Central memory CD4-positive, alpha-beta T cell (primary cell): ENCODE measurements at places on chromosomes 1 and 21.

- no peak for DNase-seq
Measured at GRCh38 chr1:61375082-61375880, 292.9 kb downstream of the NFIA start.

GRCh38 chr1:221274373-221274772 lies 395.1 kb downstream of the HLX start:
- DNase-seq, result no peak

- no peak for DNase-seq
Measured at GRCh38 chr21:42386034-42386591, 9.7 kb downstream of the TMPRSS3 start.

GRCh38 chr1:70042090-70042731 lies 163.2 kb downstream of the LRRC40 start:
- DNase-seq, result no peak

DNA sequence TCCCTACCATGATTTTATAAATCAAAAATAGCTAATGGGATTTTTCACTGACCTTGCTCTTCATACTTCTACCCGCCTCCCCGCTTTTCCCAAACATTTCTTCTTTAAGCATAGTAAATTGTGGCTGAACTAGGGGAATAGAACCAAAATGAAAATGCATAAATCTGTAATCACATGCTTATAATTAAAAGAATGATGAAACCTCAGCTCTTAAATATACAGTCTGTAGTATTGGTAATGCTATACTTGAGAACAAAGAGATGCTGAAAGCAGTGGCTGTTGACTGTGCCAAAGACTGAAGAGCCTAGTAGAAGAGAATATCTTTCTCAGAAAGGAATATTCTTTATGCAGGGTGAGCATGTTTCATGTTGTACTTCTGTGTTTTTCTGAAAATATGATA lies 249.1 kb downstream of the GREM2 start:
- DNase-seq, result no peak

DNA sequence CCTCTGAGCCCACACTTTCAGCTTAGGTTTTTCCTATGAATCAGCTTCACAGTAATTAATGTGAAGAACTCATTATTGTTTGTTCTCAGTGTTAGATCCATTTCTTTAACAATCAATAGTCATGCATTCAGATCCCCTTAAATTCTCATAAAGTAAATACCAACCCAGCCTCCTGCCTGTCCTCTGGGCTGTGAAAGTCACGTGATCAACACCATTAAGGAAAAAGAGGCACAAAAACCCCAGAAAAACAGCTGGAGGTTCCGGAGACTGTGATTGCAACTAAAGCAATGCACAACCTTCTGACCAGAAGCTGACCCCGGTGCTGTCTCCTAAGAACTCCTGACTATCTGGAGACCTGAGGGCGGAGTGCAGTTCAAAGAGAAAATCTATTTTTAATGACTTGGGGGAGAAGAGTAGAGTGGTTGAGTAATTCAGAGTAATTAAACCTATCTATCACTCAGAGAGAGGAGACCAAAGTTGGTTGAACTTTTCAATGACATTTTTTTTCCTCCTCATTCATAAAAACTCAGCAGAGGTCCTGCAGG lies 132.5 kb downstream of the PLXNA2 start:
- DNase-seq, result no peak

DNA sequence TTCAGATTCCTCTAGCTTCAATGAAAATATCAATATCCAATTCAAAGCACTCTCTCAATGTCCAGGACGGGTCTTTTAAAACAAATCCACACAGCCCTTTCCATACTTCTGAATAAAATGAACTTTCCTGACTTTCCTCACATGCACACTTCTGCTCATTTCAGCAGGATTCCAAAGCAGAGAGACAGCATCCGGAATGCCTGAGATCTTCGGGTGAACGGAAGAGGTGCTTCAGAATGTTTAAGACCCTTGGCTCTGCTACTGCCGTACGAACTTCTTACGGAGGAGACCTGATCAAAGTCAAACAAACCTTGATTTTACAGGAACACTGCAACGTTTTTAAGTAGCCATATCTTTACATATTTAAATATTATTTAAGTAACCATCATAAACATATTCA lies 245.7 kb downstream of the PTBP2 start:
- DNase-seq, result no peak

DNA sequence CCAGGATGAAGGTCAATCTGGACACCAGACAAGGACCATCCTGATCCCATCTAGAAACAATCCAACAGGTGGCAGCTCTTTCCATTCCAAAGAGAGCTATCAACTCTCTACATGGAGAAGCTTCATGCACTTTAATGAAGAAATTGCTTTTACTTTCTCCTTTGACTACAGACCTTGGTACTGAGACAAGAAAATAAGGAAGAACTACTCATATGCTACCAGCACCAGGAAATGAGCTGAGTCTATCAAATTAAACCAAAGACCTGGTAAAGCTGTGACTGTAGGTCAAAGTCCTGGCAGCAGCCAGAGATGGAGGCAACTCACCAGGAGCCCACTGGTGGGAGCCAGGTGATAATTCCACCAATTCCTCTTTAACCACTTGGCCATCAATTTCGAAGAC lies 64.3 kb upstream of the LRRC8B start:
- DNase-seq, result no peak

GRCh38 chr1:119136401-119136800 lies 4.1 kb downstream of the WARS2 start:
- DNase-seq, result no peak
